AG04449 (cell line): ENCODE measurements at places on chromosomes 12 and 14.

DNA sequence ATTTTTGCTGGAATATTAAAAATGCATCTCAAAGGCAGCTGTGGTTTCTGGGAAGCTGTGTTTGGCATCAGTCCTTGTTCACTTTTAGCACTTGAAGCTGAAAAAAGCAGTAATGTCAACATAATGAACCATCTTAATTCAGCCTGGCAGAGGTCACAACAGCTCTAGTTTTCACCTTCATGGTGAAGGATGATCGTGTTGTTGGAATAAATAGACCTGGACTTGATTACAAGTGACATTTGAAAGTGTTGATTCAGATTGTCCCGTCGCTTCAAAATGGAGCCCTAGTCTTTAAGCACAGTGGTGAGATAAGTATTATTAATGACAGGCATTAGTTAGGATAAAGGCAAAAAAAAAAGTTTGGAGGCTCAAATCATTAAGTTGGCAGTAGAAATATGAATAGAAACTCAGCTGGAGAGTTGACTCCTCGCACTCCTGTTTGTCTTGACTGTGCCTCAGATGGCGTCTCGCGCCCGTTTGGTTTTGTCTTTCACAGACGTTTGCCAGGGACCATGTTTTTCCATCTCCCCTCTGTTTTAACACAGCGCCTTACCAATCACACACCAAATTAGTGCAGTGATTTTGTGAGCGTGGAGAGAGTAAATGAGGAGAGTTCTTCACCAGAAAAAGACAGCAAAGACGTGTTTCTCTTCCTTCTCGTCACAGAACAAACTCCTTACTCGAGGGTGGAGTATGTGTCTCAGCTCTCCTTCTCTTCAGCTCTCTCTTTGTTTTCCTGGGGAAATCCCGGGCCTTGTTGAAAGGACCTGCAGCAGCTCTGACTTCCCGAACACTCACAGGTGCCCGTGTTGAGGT, 53.4 kb upstream of the MMP17 start:
- no peak for DNase-seq

DNA sequence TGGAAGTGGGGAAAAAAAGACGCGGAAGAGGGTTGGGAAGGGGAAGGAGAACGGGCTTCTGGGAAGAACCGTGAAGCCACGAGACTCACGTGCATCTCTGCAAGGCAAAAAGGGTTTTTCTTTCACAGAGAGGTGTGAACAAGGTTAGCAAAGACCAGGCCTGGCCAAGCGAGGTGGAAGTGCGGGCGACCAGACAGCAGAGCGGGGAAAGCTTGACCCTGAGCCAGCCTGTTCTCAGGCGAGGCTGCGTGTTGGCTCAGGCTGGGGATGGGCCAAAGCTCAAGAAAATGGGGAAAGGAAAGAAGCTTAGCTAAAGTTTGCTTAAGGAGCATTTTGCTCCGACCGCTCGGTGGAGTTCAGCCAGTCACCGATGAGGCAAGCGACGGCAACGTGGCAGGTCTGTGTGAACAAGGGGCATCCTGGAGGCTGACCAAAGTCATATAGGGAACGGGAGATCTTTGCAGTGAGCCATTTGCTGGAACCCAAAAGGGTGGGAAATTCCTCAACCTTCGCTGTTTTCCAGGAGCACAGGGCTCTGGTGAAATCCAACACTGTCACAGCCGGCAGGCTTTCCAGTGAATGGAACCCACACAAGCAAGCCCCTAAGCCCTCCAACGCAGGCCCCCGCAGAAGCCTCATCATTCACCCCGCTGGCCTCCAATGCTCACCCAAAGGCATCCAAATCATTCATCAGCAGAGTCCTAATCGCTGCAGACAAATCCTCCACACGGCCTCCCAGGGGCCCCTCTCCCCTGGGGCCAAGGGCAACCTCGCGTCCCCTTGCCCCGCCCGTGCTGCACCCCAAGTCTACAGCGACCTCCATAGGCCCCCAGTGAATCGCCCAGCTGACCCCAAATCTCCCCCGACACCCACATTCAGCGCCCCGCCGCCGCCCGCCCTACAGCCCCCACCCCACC, 754 bp downstream of the ZNF605 start:
- peak; percentile 9 for DNase-seq

- no peak for DNase-seq
Measured at GRCh38 chr14:63652406-63652805, 10.7 kb upstream of the WDR89 start.

DNA sequence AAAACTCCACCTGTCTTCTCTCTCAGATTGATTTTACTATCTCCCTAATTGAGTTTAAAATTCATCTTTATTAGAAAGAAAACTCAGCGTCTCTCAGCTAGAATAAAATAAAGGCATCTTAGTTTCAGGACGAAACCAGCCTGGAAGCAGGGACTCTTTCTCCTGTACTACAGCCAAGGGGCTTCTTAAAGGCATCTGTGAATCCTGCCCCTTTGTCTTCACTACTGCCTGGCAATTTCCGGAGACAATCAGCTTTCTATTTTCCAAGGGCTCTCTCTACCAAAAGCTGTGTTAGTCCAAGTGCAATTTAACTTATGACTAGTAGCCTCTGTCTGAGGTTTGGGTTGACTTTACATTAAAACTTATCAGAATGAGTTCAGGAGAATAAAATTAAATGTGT, 623.3 kb upstream of the FOXG1 start:
- DNase-seq, result no peak

GRCh38 chr12:121365416-121366062, 13.3 kb upstream of the ANAPC5 start:
- no peak for DNase-seq

DNA sequence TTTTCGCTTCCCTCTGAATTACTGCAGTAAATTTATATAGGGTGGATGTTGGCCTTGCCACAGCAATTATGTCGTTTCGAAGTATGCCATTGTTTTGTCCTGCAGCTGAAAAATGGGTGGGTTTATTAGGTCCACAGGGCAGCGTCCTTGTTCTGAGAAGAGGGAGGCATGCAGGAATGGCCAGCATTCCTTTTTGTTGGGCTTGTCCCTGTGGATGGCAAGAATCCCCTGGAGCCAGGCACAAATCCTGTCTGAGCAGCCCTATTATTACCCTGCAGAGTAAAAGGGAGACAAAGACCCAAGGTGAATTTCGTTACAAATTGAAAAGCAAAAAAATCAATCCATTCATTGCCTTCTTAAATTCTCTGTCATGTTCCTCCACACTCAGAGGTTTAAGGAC, 88.1 kb downstream of the CHST11 start:
- DNase-seq, result no peak
